Heart right ventricle (tissue), 16 donors: ENCODE measurements at places on chromosomes 6 and 20. TPM values are rescaled to one million over a fixed set of nuclear protein-coding genes. Genes with fewer than 3 reads are reported as not detected.

The IL22RA2 gene
- not detected for polyA plus RNA-seq

The PHACTR2 gene
- polyA plus RNA-seq: 10.4 TPM

The HLA-G gene
- polyA plus RNA-seq: 0.13 TPM

The FERMT1 gene
- 0.03 TPM for polyA plus RNA-seq

The COL11A2 gene
- 0.55 TPM for polyA plus RNA-seq

DNA sequence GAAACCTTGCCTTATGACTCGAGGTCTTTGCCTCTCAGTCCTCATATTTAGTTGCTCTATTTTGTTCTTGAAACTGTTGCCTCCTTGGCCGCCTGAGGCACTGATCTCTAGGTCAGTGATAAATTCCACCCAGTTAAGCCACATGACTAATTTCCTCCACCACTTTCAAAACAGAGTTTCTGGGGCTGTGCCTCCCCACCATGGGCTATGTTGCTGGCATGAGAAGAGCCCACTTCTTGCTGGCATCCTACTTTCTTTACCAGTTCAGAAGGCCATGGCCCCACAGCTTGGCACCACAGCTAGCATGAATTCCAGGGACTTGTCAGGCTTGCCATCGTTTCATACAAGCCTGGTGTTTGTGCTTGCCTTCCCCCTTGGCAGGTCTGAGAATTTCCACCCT lies 361.4 kb upstream of the JAG1 start:
- DNase-seq: no peak

- no peak for DNase-seq
Measured at GRCh38 chr20:7696311-7696710, 243.9 kb downstream of the HAO1 start.

- DNase-seq: no peak
Measured at GRCh38 chr6:128252341-128253176, 267.8 kb downstream of the PTPRK start.

GRCh38 chr6:111041917-111042316 lies 45.4 kb upstream of the SLC16A10 start:
- no peak for DNase-seq

DNA sequence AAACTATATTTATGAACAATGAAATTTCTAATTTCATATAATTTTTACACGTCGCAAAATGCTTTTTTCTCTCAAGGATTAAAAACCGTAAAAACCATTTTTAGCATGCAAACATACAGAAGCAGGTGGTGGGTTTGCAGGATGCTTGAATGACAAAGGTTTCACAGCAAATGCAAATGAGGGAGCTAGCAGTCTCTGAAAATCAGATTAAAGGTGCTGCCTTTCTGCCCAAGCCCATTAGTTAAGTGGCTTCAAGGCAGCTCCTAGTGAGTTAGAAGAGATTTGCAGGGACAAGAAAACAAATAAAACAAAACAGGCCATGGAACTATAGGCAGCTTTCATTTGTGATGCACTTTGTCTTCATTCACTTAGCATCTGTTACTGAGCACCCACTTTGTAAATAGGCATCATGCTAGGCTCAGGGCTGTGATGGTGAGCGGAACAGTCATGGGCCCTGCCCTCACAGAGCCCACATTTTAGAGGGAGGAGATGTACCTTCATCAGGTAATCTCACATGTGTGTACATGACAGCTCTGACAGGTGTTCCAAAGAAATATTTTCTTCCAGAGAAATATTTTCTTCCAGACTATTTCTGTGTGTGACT lies 29.5 kb downstream of the NAPB start:
- no peak for DNase-seq

DNA sequence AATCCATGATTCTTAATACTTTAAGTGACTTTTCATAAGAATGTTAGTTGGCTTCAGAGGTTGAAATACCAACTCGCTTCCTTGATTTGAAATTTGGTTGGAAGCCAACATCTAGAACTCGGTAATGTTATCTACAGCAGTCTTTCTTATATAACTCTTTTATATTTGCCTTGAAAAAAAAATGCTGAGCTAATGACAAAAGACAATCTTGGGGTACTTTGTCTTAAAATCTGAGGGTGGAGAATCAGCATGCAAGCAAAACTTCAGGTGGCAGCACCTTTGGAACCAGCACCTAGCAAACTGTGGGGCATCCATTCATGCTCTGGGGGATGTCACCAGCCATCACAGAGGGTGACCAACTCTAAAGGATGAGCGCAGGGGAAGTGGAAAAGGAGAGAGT lies 76.3 kb downstream of the PDE10A start:
- no peak for DNase-seq

DNA sequence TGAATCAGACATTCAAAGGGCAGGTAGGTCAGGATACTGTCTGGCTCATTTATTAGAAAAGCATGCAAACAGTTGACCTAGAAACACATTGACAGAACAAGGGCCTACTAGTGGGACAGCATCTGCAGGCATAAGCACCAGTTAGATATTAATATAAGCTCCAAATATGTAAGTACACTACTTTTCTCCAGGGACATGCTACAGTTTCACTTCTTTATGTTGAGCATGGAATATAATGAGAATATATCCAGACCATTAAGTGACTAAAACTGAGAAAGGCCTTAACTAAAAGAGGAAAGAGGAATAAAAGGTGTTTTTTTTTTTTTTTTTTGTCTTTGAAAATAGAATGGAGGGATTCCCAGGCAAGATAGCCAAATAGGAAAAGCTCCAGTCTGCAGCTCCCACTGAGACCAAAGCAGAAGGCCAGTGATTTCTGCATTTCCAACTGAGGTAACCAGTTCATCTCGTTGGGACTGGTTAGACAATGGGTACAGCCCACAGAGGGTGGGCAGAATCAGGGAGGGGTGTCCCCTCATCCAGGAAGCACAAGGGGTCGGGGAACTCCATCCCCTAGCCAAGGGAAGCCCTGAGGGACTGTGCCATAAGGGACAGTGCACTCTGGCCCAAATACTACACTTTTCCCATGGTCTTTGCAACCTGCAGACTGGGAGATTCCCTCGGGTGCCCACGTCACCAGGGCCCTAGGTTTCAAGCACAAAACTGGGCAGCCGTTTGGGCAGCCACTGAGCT lies 251.6 kb downstream of the PHF3 start:
- DNase-seq: no peak

DNA sequence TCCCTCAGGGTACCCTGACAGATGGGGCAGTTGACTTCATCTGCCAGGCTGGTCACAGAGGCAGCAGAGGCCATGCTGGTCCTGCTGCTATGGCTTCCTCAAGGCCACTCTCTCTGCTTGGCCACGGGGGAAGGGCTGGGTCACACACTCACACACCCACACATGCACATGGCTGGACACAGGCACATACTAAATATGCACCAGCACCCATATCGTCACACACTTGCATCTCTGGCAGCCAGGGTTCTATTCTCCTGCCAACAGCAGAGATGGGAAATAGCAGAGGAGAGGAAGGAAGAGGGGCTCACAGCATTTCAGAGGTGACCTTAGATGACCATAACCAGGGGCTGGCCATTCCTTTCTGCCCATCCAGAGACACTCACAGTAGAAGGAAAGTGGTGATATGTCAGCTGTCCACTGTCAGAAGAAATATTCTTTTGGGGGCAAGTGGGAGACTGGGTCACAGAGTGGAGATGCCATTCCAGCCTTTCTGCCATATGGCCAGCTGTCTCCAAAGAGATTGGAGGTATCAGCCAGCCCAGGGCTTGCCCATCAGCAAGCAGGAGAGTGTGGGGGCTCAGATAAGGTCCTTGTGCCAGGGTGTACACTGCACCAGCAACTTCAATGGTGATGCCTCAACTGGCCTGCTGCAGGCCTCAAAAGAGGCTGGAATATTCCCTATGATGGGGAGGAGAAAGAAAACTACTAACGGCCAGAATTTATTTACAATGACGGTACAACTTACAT lies at the start of gene TRIM10:
TRIM10 (minus strand) TSS at position 427 of the 747 bp plus-strand sequence; CDS start at position 74, 353 bp downstream.
- no peak for DNase-seq

DNA sequence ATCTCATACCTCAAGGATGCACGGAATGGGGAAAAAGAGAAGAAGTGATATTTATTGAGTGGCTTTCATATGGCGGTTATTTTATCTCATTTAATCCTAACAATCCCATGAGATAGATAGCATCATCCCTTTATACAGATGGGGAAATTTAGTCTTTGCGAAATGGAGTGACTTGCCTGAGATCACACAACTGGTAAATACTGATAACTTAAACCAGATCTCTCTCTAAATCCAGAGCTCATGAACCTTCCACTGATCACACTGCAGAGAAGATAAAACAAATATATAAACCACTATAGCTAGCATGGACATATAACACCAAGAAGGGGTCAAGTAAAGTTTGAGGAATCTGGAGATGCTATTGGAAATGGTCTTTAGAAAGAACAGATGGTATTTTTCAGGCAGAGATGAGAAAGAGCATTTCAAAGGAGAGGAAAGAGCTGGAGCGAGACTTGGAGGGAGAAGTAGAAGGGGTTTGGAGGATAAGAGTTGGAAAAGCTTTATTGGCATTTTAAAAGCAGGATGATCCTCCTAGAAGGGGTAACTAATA lies 139.8 kb upstream of the TNFAIP3 start:
- DNase-seq: no peak

DNA sequence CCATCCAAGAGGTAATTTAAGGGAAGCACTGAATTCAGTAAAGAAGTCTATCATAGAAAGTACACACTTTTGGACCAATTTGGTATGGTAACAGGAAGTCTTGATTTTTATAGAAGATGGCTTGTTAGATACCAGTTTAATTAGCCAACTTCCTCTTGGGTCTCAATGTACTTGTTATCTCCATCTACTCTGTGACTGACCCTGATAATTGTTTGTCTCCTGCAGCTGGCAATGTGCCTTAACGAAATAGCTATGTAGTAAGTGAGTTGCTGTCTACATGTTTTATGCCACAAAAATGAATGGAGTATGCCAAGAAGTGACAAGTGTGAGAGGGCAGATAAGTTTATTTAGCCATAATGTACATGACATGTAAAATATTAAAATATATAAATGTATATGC lies 410.5 kb upstream of the MAN1A1 start:
- no peak for DNase-seq

DNA sequence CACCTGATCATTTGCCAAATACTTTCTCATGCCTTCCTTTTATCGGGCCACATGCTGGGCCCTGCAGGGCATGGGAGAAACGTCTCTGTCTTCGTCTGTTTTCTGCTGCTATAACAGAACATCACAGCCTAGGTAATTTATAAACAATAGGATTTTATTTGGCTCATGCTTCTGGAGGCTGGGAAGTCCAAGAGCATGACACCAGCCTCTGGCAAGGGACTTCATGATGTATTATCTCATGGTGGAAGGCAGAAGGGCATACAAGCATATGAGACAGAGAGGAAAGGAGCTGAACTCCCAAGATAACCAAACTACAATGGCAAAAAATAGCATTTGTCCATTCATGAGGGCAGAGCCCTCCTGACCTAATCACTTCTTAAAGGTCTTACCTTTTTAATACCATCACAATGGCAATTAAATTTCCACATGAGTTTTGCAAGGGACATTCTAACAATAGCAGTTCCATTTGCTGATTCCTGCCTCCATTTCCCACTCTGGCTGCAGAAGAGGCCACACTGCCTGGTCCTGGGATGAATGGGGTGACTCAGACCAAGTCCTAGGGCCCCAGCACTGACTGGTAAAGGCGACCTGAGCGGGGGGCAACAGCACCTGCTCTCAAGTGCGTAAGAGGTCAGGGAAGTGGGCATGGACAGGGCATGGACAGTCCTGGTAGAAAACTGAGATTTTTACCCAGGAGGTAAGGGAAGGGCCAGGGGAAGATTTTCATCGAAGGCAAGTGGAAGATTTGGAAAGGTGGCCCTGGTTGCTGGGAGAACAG lies 5.1 kb upstream of the ZBP1 start:
- no peak for DNase-seq

- no peak for DNase-seq
Measured at GRCh38 chr6:162140251-162140852, 587.2 kb downstream of the PRKN start.

DNA sequence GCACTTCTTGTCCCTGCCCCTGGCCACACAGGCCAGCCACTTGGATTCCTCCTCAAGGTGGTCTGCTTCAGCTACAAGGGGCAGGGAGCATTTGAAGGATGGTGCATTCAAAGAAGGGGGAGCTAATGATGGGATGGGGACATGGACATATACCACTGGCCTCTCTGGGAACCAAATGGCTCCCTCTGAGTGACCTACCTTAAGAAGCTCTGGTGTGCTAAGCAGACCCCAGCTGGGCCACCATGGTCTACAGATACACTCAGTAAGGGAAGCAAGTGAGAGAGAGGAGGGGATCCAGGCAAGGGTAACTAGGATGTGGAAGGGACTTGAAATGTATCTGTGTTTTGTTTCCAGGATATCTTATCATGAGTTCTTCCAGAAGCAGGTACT lies 62.4 kb downstream of the TTI1 start:
- DNase-seq: no peak

DNA sequence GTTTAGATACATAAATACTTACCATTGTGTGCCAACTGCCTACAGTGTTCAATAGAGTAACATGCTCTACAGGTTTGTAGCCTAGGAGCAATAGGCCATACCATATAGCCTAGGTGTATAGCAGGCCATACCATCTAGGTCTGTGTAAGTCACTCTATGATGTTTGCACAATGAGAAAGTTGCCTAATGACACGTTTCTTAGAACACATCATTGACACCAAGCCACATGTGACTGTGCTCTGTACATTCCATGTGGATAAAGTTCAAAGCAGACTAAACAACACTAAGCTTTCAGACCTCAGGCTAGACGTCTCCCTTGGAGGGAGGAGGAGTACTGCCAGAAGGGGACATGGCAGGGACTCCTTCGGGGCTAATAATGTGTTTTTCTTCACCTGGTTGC lies 93.6 kb downstream of the KIF16B start:
- DNase-seq: no peak

- DNase-seq: no peak
Measured at GRCh38 chr6:149305372-149305771, 12.1 kb upstream of the TAB2 start.

DNA sequence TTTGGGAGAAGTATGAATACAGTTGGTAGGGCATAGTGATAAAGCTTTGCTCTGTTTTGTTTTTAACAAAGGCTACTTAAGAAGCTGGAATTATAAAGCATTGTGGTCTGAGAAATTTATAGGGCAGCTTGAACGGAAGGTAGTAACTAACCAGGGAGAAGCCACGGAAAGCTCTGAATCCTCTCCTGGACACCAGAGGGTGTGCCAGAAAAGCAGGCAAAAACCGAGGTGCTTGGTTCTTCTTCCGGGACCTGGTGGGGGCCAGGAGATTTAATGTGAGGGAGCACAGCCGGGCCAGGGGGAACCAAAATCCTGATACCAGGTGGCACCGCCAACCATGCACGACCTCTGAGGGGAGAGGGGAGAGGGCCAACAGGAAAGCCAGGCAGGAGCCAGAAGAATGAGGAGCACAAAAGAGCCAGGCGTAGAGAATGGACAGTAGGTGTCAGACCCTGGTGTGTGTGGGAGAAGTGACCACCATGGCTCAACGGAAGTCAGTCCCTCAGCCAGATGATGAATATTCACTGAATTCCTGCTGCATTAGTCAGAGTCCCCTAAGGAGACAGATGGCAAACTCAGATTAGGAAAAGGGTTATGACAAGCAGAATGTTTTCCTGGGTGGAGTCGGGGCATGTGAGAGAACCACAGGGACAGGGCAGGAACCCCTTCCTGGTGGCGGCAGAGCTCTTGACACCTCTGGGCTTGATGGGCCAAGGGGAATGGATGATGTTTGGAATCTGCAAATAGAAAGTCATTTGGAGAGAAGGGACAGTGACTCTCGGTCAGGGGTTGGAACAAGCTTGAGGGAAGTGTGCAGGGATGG lies 262.3 kb downstream of the ZNF217 start:
- peak; percentile 6 for DNase-seq
